ENCODE measurements at places on chromosomes 3 and 15. TPM values are rescaled to one million over a fixed set of nuclear protein-coding genes. Genes with fewer than 3 reads are reported as not detected.

FES gene
- 44.5 TPM for total RNA-seq

ITPKA gene
- 1.5 TPM for total RNA-seq

KLHL40 gene
- total RNA-seq: not detected

NR1I2 gene
- not detected for total RNA-seq

ROBO1 gene
- 26.3 TPM for total RNA-seq

DNA sequence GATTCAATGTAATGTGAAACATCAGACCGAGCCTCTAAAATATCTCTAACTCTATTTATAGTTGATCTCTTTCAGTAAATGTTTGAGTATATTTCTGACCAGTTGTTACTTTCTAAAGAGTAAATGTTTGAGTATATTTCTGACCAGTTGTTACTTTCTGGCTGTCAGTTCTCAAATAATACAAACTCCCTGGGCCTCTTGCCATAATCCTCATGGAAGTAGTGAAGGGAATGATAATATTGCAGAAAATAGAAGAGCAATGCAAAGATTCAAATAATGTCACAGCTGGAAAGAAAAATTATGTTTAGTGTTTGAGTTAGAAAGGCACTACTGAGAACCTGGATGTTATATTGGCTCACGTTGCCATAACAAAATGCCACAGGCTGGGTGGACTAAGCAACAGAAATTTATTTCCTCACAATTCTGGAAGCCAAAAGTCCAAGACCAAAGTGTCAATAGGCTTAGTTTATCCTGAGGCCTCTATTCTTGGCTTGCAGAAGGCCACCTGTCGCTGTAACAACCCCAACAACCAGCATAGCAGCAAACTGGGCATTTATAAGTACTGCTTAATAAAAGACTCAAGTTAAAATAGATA lies 470.6 kb upstream of the BCHE start:
- no peak for DNase-seq

DNA sequence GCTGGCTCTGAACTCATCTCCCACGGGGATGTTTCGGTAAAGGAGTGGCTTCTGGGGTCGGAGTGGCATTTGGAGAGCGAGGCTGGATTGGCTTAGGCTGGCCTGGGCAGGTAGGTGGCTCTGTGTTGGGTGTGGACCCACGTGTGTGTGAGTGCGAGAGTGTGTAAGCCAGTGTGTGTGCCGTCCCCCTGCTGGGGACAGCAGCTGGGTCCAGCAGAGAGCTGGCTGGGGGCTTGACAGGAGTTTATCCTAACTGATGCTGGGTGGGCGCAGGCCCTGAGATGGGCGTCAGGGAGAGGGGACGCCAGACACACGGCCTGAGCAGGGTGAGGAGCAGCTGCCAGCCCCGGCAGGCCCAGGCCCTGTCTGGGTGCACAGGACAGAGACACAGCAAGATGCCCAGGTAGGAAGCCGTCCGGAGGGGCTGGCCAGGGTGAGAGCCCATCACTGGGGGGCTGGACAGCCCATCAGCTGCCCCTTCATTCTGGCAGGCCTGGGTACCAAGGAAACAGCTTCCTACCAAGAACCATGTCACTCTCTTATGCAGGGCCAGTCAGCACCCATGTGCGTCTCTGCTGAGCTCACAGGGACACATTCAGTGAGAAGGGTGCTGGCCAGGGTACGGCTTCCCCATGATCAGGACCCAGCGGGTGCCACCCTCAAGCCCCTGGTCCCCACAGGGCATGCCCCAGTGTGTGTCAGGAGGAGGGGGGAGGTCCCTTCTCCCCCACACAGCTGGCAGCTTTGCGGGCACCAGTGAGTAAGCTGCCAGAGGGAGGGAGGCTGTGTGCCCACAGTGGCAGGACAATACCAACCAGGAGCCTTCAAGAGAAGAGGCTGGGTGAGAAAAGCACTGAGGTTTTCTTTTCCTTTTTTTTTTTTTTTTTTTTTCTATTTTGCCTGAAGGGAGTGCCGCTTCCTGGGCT lies 1.1 kb downstream of the PAK6 start:
- peak; percentile 44 for DNase-seq

DNA sequence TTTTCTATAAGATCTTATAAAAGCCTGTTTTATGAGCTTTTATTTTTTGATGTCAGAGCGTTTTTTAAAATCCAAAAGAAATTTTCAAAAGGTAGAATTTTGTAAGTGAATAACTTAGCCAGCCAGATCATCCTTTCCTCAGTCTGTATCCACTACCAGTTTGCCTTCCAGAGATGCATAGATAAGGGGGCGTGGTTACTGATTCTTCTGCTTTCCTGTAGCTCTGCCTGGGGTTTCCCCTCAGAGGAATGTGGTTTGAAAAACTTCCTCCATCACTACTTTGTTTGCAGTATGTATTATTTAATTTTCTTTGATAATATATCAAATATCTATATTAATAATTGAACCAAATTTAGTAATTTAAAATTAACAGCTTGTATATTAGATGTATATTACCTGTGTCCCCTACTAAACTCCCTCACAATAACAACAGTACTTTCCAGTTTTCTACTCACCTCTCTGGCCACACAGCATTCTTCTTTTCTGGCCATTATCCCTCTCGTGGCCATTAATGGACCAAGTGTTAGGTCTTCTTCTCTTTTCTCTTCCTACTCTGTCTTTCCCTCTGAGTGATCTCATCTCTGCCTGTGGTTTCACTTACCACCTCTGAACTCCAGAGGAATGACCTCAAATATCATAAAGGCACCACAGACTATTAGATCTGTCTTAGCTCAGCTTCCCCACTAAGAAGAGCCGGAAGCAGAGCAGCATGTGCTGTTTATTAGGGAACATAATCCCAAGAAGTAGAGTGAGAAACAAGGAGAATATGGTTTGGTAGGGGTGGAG lies 239.7 kb downstream of the UBE2E2 start:
- DNase-seq: no peak

GRCh38 chr3:84904212-84904611 lies 54.6 kb upstream of the CADM2 start:
- no peak for DNase-seq

DNA sequence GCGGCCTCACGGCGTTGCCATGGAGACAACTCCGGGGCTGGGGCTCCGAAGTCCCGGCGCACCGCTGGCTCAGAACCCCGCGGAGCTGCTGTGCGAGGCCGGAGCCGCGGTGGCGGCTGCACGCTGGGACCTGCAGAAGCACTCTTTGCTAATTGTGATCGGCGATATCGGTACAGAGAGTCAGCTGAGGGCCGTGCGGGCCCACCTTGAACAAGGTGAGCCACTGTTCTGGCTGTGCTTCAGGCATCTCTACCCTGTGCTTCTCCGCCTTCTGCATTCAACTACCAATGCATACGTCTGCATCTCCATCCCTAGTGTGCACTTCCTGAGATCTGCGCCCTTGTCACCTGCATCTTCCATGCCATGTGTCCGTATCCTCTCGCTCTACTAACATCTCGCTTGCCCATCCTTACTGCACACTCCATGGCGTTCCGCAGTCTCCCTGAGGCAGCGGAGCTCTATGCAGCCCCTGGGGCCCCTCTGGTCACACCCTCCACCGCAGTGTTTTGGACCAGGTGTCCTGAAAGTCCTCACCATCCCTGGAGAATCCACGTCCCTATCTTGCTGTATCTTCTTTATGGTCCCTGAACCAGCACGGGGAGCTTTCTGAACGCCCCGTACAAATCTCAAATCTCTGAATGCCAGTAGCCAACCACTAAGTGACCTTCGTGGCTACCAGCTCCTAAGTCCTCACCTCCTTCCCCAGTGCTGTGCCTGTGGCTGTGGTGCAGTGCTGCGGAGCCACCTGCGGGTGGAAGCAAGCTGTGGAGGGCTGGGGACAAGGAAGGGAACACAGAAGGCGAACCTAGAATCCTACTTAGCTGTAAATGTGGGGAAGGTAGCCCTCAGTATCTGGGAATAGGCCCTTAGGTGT lies 6.2 kb upstream of the MAP1A start:
- peak; percentile 15 for DNase-seq

- peak; percentile 61 for DNase-seq
Observed at GRCh38 chr3:51955893-51956770, 951 bp downstream of the GPR62 start.

DNA sequence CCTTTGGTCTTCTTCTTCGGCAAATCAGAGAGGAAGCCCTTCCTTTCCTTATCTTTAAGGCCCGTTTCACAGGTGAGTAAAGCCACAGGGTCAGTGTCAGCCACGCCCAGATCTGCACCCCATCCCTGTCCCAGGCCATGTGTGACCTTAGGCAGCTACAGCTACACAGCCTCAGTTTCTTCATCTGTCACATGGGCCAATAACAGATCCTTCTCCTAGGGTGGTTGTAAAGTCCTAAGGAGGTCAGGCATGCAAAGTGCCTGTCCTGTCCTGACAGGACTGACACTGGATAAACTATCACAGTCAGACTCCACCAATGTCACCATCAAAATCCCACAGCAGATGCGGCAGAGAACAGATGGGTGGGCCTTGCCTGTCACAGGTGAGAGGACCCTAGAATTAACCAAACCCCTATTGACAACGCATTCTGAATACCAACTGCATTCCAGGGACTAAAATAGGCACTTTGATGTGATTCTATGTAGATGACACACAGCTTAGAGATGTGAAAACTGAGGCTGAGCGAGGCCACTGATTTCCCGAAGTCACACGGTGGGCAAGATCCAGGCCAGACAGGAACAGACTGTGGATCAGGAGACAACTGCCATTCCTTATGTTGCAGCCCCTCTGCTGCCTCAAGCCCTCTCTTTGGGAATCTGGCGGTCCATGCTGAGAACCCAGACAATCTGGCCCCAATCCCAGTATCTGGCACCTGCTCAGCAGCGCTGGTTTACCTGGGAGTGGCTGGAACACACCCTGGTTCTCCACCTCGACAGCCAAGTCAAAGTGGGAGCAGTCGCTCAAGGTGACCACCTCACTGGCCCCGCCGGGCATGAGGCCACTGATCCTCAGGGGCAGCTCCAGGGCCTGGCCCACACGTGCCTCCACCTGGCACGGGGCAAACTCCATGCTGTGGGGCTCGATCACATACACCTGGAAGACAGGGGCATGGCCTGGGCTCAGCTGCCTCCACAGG lies 48.7 kb downstream of the NUP210 start:
- DNase-seq: no peak

DNA sequence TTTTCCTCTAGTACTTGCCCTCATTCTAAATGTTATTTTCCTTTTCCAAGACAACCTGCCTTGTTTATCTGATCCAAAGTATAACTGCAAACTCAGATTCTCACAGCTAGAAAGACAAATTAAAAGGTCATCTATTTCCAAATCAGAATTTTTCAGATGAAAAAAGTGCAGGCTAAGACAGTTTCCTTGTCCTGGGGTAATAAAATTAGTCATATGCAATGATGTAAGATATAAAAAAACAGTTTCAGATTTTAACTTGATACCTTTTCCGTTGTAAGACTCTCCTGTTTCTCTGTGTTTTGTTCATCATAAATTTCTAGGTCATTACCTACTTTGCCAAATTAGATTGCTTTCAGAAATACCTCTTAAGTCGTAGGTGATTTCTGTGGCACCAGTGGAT lies 238.4 kb upstream of the PEX5L start:
- DNase-seq: no peak

DNA sequence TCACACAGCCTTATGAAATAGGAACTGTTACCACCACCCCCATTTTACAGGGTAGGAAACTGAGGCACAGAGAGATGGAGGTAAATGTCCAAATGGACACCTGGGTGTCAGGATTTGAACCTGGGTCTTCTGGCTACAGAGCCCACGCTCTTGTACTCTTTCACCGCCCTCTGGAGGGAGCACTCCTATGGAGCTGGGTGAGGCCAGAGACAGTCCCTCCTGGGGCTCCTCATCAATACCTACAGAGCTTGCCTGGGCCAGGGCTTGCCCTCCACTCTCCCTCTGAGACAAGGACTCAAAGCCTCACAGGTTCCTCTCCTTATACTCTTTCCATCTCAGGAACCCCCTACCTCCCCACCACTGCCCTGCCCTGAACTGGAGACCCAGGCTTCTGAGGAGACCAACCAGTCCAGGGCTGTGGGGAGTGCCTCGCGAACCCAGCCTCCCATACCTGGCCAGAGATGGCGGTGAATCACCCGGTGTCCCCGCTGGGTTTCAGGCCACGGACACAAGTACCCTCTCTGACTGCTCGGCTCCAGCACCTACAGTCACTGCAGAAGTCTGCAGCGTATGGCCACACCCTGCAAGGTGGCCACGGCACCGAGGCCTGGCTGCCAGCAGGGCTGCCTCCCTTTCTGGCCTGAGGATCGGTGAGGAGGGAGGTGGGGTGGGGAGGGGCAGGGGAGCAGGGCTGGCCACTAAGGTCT lies 22.1 kb upstream of the ATP2B2 start:
- no peak for DNase-seq

- peak; percentile 84 for DNase-seq
Observed at GRCh38 chr3:3179407-3180094, at the start of gene CRBN. TSS of gene CRBN (minus strand) at chr3:3179691. CDS start at chr3:3179687, 4 bp downstream.

DNA sequence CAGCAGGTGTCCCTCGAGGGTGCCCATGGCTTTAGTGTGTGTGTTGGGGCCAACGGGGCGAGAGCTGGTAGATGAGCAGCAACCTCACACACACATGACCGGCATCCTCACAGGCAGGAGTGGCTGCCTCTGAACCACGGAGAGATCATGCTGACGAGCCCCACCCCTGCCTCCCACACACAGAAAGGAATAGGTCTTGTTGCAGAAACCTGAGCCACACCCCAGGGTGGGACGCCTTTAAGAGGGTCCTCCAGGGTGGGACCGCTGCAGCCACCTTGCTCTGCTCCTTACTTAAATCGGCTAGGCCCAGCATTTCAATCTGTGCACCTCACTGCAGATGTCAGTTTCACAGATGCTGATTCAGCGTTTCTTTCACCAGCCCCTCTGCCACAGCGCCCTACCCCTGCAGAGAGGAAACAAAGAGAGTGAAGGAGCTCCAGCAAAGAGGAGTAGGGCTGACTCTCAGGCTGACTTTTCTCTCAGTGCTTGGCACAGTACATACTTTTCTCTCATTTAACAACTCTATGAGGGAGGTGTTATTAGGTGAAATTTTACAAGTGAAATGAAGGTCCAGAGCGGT lies 61.2 kb upstream of the EPHB3 start:
- no peak for DNase-seq
